ENCODE measurements at places on chromosomes 16 and 17. TPM values are rescaled to one million over a fixed set of nuclear protein-coding genes. Genes with fewer than 3 reads are reported as not detected.

- DNase-seq = peak; percentile 60
Observed at GRCh38 chr17:82497483-82498405, 21.8 kb upstream of the FOXK2 start.

DNA sequence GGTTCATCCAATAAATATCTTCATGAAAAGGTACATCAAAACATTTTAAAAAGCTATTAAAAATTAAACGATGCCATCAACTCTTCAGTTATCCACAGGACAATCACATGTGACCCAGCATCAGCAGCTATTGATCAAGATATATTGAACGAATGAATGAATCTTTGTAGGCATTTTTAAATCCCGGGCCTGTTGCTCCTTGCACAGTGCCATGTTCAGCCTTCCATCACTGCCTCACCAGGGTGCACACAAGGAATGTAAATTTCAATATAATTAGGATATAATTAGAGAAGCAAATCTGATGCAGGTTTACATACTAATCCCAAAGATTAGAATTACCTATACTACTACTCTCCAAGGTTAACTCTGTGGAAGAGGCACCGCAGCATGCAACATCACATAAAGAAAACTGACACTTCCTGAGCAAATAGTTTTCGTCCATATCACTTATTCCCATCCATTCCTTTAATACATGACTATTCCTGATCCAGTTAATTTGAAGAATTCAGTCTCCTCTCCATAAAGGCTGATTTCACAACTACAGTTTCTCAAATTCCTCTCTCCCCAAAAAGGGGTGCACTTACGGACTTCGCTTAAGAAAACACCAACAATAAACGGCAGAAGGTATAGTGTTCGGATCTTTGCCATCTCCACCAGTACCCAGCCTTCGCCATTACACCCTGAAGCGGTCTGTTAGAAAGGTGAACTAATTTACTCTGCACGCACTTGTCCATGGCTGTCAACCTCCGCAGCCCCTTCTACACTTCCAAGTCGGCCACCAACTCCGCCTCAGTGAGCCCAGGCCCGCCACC is 938 bp downstream of the NCOR1 start:
- no peak for DNase-seq

DNA sequence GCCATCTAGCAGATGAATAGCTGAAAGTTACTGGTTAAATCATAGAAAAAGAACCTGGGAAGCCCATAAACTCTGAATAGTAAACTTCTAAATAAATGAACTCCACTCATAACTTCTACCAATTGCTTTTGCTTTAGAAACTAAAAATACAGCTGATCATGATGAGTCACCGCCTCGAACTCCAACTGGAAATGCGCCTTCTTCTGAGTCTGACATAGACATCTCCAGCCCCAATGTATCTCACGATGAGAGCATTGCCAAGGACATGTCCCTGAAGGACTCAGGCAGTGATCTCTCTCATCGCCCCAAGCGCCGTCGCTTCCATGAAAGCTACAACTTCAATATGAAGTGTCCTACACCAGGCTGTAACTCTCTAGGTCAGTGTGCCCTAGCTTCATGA is 9.7 kb downstream of the KAT7 start:
- DNase-seq = no peak

The KRTAP9-2 gene
- not detected for total RNA-seq

The NHLRC4 gene
- 1.2 TPM for total RNA-seq

GRCh38 chr17:71111934-71112333 is 942.6 kb downstream of the KCNJ2 start:
- no peak for DNase-seq

DNA sequence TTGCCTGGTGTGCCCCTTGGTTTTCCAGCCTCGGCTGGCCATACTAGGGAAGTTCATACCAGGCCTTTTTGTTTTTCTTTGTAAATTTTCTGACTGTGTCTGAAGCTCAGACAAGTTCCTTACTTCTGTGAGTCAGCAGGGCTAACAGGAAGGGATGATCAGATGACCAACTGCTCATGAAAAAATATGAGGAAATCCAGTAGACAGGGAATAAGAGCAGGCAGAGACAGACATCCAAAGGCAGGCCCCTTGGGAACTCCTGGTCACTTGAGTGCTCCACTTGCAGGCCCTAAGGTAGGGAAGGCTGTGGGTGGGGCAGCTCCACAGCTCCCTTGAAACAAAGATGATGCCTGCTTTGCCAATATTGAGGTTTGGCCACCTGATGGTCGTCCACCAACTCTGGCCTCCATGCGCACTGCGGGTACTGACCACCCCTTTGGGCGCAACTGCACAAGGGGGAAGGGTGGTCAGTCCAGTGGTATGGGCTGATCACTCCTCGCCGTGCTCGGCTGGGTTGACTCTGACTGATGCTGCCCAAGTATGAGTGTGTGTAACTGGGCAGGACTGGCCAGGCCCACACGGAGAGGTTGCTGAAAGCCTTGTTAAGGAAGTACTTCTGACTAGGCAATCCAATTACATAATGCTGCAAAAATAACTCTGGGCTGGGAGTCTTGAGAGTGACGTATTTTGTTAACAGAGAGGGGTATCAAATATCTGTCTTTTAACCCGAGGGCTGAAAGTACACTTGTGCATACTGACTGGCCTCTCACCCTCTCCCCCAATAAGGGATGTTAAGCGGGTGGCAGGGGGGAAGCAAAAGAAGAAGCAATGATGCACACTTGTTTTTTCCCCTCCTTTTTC is 20.8 kb upstream of the ZFHX3 start:
- DNase-seq = no peak

- DNase-seq = no peak
Observed at GRCh38 chr16:64416216-64417005, 705.5 kb downstream of the CDH11 start.

DNA sequence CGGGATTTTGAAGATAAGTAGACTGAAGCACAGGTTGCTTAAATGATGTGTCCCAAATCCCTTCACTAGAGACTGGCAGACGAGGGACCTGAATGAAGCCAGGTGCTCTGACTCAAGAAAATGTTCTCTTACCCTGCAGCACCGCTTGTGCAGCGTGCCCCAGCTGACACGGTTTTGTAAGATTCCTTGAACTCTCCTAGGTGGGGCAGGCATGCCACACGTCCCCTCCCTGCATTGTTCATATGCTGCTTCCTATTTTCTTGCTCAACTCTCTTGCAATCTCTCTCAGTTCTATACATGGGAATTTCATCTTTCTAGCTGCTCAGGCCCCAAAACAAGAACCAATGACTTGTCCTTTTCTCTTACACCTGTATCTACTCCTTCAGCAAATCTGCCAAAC is 22.1 kb upstream of the HNF1B start:
- no peak for DNase-seq

The COX6A2 gene
- total RNA-seq = not detected

DNA sequence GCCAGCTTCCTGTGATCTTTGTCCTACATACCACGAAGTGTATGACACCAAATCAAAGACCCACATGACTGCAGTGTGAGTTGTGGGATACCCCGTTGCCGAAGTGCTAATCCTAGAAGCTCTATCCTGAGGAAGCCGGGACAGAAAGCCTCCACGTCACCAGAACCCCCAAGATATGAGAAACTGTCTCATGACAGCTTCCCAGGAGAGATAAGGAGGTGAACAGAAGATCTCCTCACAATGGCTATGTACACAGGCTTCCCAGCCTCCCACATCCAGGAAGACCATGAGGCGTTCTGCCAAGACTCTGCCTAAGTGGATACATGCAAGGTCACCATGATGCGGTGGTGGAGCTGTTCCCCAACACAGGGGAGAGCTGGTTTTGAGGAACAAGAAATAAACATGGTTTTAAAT is 37.1 kb downstream of the TRIM25 start:
- no peak for DNase-seq

DNA sequence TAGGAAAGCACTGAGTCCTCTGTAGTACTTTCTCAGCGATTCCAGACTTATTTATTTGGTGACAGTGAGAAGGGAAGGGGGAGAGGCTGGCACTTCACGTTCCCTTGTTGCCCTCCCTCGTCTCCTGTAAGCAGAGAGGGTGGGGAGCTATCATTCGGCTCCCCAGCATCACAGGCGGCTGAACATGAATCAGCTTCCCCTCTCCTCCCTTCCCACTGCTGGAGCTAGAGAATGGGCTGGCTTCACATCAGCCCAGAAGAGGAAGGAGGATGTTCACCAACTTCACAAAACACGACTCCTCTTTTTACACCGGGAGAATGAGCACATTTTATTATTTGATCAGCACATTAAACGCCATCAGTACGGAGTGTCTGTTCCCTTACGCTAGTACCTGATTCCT is 6.7 kb upstream of the CMIP start:
- DNase-seq = no peak

The SLC25A39 gene
- 103 TPM for total RNA-seq

GRCh38 chr16:79601092-79601930 is 774 bp upstream of the MAF start:
- peak; percentile 55 for DNase-seq

DNA sequence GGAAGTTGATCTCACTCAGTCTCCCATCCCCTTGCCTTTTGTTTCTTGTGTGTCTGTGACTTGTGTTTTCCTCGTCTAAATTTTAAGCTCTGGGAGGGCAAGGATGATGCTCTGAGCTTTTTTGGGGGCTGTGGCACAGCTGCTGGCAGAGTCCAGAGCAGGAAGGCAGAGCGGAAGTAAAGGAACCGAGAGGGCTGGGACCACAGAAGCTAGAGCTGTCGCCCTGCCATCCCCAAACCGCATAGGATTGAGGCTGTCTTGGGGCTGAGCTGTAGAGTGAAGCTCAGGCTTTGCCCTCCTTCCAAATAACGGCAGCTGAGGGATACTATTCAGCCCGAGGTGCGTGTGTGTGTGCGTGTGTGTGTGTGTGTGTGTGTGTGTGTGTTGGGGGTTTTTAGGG is 3.8 kb upstream of the DNAH2 start:
- DNase-seq = no peak

The TBCD gene
- 105 TPM for total RNA-seq

DNA sequence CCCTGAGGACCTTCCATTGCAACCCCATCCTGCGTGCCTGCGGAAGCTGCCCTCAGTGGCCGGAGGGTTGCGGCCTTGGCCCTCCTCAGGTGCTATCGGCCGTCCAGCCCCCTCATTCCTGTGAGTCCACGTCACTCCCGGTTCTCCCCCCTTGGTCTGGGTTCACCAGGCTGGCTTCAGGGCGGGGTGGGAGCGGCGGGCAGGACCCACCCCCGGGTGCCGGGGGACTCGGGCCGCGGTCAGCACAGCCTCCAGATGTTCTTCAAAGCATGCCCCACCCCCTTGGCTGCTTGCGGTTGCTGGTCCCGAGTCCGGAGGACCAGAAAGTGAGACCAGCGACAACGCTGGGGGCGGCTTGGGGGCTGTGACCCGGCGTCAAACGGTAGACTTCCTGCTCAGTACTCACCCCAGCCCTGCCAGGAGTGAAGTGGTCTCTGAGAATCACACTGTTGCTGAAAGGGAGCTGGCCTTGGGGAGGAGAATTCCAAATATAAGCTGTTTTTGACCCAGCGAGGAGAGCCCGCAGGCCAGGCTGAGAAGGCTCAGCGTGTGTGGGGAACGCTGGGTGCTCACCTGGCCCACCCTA is 4.5 kb downstream of the ZNF469 start:
- no peak for DNase-seq

The TMC7 gene
- not detected for total RNA-seq

The CCDC43 gene
- total RNA-seq = 26.0 TPM

GRCh38 chr16:50208460-50208931 is 55.4 kb downstream of the TENT4B start:
- no peak for DNase-seq

- DNase-seq = no peak
Observed at GRCh38 chr16:84159007-84159406, 13.9 kb downstream of the DNAAF1 start.

The NPIPB6 gene
- 4.6 TPM for total RNA-seq

GRCh38 chr17:15650741-15651582 is 31.5 kb upstream of the FBXW10B start:
- DNase-seq = no peak

DNA sequence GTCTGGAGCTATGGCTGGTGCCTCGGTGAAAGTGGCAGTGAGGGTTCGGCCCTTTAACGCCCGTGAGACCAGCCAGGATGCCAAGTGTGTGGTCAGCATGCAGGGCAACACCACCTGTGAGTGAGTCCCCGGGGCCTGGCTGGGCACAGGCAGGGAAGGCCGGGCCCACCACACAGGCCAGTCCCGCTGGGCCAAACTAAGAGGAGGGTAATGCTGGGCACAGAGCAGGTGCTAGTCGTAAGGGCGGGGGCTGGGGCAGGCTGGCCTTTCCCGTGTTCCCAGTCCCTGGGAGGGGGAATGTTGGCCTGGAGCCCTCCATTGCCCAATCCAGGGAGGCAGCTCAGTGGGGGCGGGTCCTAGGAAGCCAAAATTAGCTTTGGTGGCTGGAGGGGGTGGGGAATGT is 2.5 kb downstream of the KIF1C start:
- no peak for DNase-seq

The COL1A1 gene
- total RNA-seq = 0.67 TPM

DNA sequence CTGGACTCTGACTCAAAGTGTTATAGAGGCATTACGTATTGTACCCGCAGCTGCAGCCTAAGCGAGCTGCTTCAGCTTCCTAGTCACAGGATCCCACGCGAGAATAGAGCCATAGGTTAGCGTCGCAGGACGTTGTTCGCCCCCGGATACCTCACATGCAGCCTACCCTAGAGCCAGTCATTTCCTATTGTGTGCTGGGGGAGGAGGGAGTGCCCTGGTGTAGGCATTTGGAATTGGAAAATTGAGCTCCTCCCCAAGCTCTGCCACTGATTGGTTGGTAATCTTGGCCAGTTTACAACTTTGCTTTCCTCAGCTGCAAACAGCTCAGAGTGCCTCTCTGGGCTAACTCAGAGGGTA is 530 bp downstream of the NAA60 start:
- peak; percentile 76 for DNase-seq

DNA sequence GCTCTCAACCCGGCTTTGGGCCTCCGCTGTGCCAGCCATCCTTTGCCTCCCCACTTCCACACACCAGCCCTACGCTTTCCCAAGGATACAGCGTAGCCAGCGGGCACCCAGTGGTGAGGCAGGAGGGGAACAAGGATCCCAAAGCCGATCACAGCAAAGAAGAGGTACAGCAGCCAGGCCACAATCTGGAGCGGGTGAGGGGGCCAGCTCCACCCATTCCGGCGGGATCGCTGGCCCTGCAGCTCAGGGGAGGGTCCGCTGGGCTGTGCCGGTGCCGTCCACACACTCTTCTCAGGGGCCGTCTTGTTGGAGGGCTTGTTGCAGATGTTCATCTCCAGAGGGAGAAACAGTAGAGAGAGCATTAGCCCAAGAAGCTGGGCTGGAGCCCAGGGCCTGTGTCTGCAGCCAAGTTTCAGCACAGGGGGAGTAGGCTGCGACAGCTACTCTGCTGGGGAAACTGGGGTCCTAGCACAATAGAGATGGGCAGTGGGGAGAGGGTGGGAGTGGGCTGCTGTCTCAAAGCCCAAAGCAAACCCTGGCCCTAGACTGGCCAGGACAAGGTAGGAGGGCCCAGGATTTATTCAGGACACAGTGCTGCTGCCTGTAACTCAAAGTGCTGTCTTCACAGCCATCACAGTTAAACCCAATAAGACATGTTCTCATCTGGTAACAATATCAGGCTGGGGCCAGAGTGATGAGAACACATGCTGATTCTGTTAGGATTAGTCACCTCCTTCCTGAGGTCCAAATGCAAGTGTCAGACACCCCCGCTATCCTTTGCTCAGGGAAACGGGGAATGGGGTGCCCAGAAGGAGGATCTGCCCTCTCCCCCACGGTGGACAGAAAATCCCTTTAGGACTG is 9.9 kb downstream of the ZDHHC1 start:
- DNase-seq = no peak

The ZNF594 gene
- 10.5 TPM for total RNA-seq

GRCh38 chr16:5865236-5865635 is 767.6 kb upstream of the EEF2KMT start:
- no peak for DNase-seq

The DHX40 gene
- total RNA-seq = 17.1 TPM
